ENCODE measurements at places on chromosomes 12 and 14. TPM values are rescaled to one million over a fixed set of nuclear protein-coding genes. Genes with fewer than 3 reads are reported as not detected.

The GPR162 gene
- total RNA-seq = 10.0 TPM

The RASSF8 gene
- 53.9 TPM for total RNA-seq

The NANOG gene
- not detected for total RNA-seq

The ATXN3 gene
- 39.7 TPM for total RNA-seq

The FAIM2 gene
- total RNA-seq = 1.2 TPM

The COX8C gene
- not detected for total RNA-seq

The USP44 gene
- total RNA-seq = 67.1 TPM

The CLEC4C gene
- total RNA-seq = not detected

The LRP6 gene
- 68.0 TPM for total RNA-seq

The MMP19 gene
- total RNA-seq = 0.13 TPM

The LMO3 gene
- total RNA-seq = 54.3 TPM

The CISTR gene
- total RNA-seq = not detected

The DNAL1 gene
- total RNA-seq = 29.4 TPM

The ATP2A2 gene
- 99.5 TPM for total RNA-seq

The SERPINA5 gene
- total RNA-seq = 3.5 TPM

The ANAPC7 gene
- 89.5 TPM for total RNA-seq

The TMEM132D gene
- total RNA-seq = 1.0 TPM

The AMN gene
- not detected for total RNA-seq

The PPP4R4 gene
- 25.5 TPM for total RNA-seq

The OAS2 gene
- total RNA-seq = 0.12 TPM

The PLEKHG7 gene
- not detected for total RNA-seq

The CIT gene
- total RNA-seq = 98.5 TPM

The MYF5 gene
- total RNA-seq = not detected

The SMCO2 gene
- total RNA-seq = not detected

The SERPINA10 gene
- total RNA-seq = not detected

The ESYT1 gene
- total RNA-seq = 75.3 TPM

The GPR84 gene
- not detected for total RNA-seq

The CD163L1 gene
- total RNA-seq = 0.22 TPM

The DIO2 gene
- 0.03 TPM for total RNA-seq

The HOXC10 gene
- total RNA-seq = not detected

The ALDH1L2 gene
- total RNA-seq = 0.13 TPM

The CPNE6 gene
- not detected for total RNA-seq

The CFL2 gene
- total RNA-seq = 105 TPM

The DEPDC4 gene
- total RNA-seq = 8.3 TPM

The TAS2R43 gene
- 2.5 TPM for total RNA-seq

The KLRK1 gene
- not detected for total RNA-seq

The TAS2R7 gene
- total RNA-seq = not detected

The PLEKHG3 gene
- 12.6 TPM for total RNA-seq

The NXPH4 gene
- total RNA-seq = not detected

The PKP2 gene
- 11.1 TPM for total RNA-seq

The OASL gene
- not detected for total RNA-seq

The CLEC9A gene
- total RNA-seq = not detected

The TAS2R50 gene
- 2.4 TPM for total RNA-seq

The P2RX7 gene
- 0.46 TPM for total RNA-seq

All from neural progenitor cell (in vitro differentiated cells).